Stimulated activated CD4-positive, alpha-beta T cell treated with anti-CD3 and anti-CD28 coated beads, Interleukin-1b, Interleukin-23, amount 100 ng/mL, for 1 hour (primary cell): ENCODE measurements at places on chromosomes 4 and X.

DNA sequence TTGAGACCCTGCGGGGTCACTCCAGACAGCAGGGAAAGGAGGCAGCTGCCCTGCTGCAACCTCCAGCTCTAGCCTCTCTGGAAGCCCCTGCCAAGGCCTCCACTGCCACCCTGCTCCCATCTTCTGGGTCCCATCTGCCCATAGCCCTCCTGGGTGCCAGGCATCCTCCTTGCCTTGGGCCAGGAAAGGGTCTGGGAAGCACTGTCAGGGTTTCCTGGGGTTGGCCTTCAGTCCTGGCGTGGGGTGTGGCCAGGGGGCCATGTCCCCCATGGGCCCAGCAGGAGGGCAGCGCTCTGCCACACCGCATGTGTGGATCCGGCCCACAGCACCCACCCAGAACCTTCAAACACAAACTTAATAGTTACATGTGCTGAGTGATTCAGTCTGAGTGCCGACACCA, 3.4 kb upstream of the CPLX1 start:
- DNase-seq, result no peak

GRCh38 chr4:1614049-1614448, 70.1 kb downstream of the FAM53A start:
- DNase-seq, result no peak

DNA sequence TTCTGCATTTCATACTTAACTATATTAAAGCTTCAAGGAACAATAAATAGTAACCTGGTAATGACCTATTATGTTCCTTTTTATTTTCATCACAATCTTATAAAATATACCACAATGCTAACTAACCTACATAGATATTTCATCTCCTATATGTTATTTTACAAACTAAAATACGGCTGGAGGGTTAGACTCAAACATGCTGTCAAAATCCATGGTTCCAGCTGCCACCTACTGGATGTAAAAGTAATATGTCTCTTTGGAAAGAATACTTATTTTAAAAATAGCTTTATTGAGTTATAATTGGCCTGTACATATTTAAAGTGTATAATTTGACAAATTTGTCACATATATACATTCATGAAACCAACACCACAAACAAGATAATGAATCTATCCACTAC, 15.0 kb downstream of the RGN start:
- DNase-seq, result no peak

- DNase-seq, result no peak
These were observed 260.8 kb upstream of the PGRMC2 start for GRCh38 chr4:128548381-128548780.

DNA sequence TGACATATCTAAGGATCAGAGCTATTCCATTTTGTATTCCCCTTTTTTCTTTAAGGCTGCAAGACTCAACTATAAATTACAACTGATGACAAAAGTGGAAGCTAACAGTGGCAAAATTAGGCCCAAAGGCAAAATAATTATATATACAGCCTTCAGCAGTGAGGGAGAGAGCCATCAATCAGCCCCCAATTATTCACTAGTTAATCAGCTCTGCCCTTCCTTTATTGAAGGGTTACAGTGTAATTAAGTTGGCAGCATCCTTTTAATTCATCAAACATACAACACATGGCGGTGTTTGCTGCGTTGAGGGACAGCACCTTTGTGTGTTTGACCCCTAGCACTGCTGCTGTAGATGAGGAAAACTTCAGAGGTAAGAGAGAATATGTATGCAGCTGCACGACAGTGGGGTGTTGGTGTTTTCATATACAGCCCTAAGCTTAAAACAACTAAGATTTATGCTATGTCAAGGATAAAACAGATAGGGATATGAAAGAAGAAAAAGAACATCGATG, 973.9 kb upstream of the POU3F4 start:
- no peak for DNase-seq

DNA sequence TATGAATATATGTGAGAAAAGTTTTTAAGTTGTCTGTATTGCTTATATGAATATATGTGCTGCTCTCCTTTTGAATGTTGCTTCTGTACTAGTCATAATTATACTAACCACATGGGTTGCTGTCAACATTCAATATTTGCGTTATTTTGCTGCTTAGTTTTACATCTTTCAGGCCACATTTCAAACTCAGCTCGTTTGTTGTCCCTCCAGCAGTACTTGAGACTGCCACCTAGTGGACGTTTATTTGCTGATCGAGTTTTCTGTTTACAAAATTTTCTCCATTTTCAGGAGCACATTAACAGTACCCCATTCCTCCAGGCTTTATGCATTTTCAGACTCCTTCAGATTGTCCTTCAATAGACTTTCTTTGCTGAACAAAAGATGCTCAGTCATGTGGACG, 75.8 kb downstream of the NUDT11 start:
- DNase-seq, result no peak

GRCh38 chr4:6362896-6363295, 93.2 kb downstream of the WFS1 start:
- DNase-seq, result no peak

GRCh38 chr4:155478336-155478835, 101.6 kb upstream of the MAP9 start:
- no peak for DNase-seq

GRCh38 chr4:101850698-101851097, 60.2 kb downstream of the BANK1 start:
- no peak for DNase-seq

GRCh38 chr4:140109292-140109691, 44.7 kb downstream of the MAML3 start:
- DNase-seq, result no peak

DNA sequence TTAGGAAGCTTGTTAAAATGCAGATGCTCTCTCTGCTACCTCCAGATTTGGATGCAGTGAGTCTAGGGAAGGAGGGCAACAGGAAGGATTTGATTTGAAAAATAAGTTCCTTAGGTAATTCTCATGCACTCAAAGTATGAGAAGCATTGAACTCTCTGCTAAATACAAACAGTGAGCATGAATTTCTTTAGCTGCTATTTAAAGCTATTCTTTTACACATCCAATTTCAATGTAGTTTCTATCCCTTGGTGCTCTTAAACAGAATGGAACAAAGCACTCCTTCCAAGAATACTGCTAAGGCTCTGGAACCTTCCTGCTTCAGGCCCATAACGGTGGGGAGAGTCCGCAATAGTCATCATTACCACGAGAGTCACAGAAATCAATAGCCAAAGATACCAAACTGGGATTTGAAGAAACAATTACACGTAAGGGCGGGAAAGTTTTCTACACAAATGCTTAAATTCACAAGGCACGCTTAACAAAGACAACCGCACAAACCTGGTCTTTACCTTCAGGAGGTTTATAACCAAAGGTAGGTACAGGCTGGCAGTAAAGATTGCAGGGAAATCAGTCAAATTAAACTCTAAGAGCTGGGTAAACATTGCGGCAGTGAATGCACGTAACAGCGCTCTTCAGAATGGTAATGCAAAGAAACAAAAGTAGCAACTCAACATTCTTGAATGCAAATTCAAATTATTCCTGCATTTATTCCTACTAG, 123.2 kb upstream of the NAP1L5 start:
- no peak for DNase-seq

- no peak for DNase-seq
These were observed 632 bp downstream of the PLP2 start for GRCh38 chrX:49172280-49172780.
